Cardiac muscle cell (in vitro differentiated cells and primary cell): ENCODE measurements at places on chromosomes 2 and 18.

DNA sequence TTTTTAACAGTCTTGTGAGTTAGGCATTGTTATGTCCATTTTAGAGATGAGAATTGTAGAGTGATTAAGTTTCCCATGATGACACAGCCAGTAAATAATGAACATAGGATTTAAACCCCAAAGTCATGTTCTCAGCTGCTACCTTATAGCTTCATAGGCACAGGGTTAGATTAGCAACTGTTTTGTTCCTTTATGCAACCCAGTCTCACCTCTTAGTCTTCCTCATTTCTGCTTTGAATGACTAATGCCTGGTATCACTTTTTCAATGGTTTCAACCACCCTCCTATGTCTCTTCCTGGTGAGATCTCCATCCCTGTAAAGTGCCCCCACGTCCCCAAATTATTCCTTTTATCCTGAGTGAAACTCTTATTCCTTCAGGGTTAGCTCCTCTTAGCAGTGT, 44.3 kb downstream of the MFSD6 start:
- DNase-seq, result no peak

- DNase-seq, result no peak
Measured at GRCh38 chr18:13320096-13320495, 101.5 kb downstream of the LDLRAD4 start.

DNA sequence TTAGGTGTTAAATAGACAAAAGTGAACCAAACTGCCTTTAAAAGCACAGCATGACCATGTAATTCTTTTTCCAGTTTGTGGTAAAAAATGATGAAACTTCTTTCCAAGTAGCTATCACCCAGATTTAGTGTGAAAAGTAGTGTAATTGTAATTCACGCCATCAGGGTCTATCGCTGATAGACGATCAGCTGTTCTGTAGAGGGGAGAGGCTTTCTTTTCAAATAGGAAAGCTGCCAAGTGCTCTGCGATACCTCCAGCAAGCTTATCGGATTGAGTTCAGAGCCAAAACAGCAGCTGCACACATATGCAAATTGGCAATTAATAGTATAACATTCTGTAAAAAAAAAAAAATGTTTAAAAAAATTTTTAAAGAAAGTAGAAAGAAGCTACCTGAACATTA, 61.9 kb upstream of the PSMD14 start:
- peak; percentile 37 for DNase-seq

DNA sequence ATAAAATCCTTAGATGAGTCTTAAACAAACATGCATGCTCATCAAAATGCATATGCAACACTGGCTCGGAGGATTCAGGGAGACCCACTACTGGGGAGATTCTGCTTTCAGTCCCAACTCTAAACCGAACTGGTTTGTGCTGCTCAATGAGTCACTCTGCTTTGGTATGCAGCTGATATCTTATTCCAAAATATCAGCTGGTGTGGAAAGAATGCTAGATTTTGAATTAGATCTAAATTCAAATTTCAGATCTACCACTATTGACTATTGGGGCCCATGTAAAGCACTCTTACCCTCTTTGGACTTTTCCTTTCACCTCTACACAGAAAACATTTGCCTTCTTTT, 39.2 kb upstream of the TTN start:
- DNase-seq, result no peak

DNA sequence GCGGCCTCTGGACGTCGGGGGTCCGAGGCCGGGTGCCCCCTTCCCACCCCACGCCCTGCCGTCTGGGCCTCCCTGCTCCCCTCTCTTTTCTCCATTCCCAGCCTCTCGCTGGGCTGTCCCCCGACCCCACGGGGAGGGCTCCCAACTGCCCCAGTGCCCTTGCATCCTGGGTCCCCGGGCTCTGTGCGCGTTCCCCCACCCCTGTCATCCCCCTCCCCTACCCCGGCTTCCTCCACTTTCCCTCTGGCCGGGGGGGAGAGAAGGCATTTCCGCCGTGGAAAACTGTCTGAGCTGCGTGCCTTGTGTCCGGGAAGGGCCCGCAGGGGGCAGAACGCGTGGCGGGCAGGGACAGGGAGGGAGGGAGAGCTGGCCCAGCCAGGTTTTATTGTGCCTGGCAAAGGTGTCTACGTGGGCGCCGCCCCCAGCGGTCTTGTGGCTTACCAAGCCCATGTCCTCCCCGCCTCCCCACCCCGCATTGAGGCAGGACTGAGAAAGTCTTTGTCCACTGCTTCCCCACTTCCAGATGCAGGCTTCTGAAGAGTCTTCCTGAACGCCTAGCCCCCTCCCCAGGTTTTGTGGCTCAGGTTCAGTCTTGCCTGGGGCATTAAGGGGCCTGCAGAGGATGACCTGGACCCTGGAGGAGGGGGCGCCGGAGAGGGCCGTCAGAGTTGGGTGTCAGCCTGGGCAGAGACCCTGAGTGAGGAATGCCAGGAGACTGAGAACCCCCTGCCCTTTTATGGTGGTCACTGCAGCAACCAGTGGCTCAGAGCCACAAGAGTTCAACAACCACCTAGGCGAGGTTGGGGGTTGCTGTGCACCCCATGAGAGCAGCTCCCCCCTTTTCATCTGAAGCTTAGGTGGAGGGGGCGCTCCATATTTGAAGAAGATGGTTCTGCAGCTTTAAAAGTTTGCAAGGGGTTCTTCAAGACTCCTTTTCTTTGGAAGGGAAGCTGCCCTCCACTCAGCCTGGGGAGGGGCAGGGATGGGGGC, 1.3 kb downstream of the ITM2C start:
- DNase-seq, result peak; percentile 52

GRCh38 chr2:38409156-38410102, 32.4 kb upstream of the ATL2 start:
- DNase-seq, result no peak

- DNase-seq, result no peak
Measured at GRCh38 chr18:58979615-58980014, 114.9 kb downstream of the ZNF532 start.

GRCh38 chr2:216281876-216282275, 90.4 kb downstream of the MARCHF4 start:
- DNase-seq, result peak; percentile 44

DNA sequence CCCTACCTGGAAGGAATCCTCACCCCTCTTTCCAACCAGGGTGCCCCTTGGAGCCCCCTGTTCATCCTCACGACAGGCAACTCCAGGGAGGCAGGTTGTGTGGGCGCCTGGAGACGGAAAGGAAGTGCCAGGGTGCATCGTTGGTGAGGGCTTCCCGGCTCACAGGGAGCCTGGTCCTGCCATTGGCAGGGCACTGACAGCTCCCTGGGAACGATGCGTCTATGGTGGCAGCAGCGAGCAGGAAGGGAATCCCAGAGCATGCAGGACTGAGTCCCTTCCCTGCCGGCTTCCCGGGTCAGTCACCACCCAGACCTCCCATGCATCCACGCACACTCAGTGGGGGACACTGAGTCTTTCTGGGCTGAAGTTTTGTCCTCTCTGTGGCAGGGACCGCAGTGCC, 117.6 kb downstream of the INHBB start:
- no peak for DNase-seq

DNA sequence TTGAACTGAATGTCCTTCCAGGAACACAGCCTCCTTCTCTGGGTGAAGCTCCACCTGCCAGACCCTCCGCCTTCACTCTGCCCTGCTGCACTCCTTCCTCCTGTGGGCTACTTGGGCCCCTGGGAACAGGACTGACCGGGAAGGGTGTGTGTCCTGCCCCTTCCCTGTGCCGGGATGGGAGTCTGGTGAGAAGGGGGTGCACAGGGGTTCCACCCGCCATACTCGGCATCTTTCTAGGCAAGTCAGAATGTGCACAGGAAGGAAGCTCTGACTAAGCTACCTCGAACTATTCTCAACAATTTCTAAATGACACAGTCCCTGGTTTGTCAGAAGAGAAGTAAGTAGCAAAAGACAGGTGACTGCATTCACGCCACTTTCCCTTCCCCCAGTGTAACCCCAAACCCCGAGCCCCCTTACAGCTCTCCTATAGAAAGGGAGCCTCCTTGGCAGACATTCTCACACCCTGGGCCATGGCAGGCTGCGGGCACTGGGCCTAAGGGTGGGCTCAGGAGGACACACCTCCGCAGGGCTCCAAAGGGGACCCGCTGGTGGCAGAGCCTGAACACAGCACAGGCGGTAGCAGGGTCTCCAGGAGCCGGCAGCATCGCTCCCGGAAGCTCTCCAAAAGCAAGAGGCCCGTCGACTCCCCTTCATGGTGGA, 184.1 kb downstream of the HDAC4 start:
- no peak for DNase-seq

GRCh38 chr2:27407798-27408491, 1.4 kb downstream of the PPM1G start:
- DNase-seq, result peak; percentile 65

DNA sequence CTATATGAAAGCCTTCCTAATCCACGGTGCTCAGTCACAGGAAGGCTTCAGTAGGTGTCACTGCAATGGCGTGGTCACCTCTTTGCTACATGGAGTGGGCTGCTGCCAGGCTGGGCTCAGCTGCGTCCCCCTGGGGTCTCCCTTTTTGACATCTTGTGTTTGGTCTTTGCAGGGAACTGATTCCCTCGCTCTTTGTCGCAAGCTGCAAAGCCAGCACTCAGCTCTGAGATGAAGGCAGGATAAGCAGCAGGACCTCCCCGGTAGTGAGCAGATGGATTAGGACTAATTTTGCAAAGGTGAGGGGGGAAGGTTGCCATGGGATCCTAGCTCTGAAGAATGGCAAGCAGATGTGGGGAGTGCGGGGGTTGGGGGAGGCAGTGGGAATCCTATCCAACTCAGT, 173.9 kb upstream of the ARL4C start:
- DNase-seq, result no peak

DNA sequence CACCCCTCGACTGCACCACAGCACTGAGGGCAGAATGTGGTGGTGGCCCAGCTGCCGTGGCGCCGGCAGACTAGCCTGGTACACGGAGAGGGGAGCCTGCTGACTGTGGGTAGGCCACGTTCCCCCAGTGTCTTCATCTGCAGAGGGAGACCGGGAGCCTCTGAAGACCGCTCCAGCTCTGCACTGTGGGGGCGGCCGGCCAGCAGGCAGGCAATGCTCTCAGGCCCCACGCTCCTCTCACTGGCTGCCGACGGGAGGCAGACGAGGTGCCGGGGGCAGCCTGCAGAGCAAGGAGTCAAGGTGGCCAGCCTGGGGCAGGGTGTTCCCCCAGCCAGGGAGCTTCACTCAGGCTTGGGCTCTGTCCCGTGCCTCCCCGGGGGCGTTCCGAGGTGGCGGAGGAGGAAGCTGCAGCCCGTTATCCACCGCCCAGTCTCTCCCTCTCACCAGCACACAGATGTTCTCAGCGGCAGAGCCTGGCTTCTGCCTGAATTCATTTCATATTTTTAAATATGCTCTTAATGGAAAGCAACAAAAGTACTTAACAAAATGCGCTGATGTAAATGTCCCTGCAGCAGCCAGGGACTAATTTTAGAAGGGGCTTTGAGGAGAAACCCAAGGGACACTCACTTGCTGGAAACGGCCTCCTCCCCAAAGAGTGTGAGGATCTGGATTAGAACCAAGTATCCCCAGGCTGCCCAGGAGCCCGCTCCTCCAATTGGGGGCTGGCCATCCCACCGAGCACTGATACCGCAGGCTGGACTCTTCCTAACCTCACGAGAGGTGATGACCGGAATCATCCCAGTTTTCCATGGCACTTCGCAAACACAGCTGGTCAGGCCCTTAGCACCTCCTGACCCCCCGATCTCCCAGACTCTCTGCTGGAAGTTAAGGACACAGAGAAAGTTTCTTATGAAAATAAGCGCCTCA, 87.8 kb downstream of the HDAC4 start:
- DNase-seq, result no peak

DNA sequence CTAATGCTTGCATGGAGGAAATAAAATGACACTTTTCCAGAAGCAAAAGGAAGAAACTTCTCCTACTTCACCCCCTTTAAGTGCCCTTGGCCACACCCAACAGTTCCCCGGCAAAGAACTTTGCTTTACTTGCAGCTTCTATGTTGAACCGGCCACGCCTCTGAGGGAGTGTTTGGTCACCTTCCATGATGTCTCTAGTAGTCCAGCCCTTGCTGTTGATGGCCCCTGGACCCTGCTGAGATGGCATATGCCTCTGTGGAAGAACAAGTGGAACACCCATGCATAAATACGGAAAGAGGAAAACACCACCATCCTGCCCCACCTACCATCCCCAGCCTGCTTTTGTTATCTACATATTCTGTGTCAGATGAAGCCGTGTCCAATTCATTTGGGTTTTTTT, 218.3 kb upstream of the POU3F3 start:
- no peak for DNase-seq

DNA sequence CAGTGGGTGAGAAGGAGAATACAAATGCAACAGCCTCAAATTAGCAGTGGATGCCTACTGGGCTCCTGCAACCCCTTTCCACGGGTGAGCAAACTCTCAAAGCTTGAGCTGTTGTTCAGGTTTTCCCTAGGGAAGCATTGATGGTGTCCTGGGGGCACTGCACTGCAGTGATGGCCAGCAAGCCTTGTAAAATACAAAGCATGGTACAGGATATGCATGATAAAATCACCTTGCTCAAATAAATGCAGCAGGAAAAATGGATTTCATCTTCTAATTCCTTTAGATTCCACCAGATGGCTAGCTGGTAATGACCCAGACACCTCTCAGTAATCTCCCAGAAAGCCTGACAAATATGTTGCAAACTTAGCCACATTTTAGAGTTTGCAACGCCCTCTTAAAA, 698.2 kb downstream of the TRIB2 start:
- DNase-seq, result no peak

DNA sequence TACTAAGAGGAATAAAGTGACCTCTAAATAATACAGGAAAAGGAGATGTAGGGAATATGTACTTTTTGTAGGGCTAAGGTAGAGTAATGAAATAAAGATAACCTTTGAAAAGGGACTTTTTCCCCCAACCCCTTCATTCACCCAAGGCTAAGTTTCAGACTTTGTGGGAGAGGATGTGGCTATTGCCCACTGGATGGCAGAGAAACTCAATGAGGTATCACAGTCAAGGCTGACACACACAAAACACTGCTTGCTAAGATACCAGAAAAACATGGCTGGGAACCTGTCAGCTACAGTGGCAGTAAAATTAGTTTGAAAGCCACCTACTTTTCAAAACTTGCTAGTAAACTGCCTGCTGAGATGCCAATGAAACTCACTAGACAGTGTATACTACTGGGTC, 158.8 kb upstream of the WDSUB1 start:
- DNase-seq, result no peak

- DNase-seq, result no peak
Measured at GRCh38 chr2:71554028-71554705, 100.8 kb downstream of the DYSF start.

GRCh38 chr18:49100226-49100968, 149.6 kb upstream of the SMAD7 start:
- DNase-seq, result peak; percentile 42

GRCh38 chr2:148590612-148591011, 53.9 kb upstream of the EPC2 start:
- no peak for DNase-seq

GRCh38 chr18:54742659-54743604, 85.3 kb upstream of the RAB27B start:
- no peak for DNase-seq

DNA sequence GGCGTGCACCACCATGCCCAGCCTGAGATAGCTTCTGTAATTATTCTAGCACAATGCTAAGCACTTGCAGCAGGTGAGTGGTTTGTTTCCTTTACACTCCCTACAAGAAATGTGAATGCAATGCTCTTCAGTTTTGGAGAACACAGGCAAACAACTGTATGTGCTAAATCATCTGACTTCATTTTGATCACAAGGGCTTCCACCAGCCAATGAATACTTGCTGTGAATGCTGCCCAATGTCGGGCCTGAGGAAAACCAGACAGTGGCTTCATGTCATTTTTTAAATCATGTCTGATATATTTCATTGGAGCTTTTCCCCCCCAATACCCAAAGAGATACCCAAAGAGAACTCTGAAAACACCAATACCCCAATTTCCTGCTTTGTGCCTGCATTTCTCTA, 155.6 kb upstream of the XPO1 start:
- DNase-seq, result no peak

- no peak for DNase-seq
Measured at GRCh38 chr2:43185146-43185545, 41.3 kb downstream of the ZFP36L2 start.
